ENCODE measurements at places on chromosomes 5 and 9.

DNA sequence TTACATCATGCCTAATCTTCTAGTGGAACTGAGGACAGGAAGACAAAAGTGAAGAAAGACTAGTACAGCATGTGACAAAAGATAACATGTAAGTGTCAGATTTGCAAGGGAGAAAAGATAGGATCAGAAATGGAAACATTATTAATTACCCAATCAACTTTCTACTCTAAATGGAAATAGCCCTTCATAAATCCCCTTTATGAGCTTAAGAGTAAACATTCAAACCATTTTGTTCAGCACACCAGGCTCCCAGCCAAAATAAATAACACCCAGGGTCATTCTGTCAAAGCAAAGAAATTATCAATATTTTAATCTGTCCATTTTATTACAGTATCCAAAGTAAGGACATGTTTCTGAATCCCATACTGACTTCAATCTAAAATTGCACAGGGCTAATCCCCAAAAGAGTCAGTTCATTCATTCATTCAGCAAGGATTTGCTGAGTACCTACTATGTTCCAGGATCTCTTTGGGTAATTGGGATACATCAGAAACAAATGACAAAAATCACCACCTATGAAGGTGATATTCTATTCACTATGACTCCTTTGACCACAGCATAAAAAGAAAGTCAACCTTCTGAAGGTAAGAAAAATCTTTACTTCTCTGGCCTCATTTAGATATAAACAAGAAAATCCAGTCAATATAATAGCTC, 5.3 kb downstream of the PRELID2 start:
- DNase-seq: no peak

GRCh38 chr9:98318834-98319478, 63.5 kb upstream of the TBC1D2 start:
- DNase-seq: no peak

GRCh38 chr5:145557345-145557744, 277.8 kb downstream of the PRELID2 start:
- no peak for DNase-seq

GRCh38 chr5:57937025-57937424, 454.4 kb upstream of the ACTBL2 start:
- DNase-seq: no peak

DNA sequence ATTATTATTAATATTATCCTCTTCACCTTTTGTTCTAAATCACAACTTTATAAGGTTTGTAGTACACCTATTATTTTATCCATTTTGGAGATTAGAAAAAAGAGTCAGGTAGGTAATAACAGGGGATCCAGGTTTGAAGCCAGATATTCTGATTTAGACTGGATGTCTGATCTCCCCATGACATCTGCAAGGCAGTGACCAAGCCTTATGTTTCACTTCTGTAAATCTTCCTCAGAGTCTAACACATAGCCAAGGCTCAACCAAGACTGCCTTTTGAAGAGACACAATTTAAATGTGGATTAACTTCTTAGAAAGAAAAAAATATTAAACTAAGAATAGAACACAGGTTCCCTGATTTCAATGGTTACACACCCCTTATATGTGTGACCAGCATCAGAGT, 44.2 kb downstream of the CETN3 start:
- no peak for DNase-seq

DNA sequence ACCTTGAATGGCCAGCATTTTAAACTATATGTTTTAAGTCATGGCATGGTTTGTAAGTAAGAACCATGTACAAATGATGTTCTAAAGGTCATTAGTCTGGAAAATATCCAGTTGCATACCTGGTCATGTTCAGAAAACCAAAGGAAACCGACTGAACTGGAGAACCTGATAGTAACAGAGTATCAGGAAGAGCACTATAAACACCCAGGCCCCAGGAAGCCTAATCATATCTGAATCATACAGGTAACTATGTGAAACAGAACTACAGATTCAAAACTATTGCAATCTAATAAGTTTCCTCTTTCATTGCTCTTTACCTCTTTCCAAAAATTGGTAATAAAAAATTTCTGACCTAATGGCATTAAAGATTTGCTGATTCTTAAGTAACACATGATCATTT, 500.3 kb downstream of the ARHGEF28 start:
- DNase-seq: no peak

DNA sequence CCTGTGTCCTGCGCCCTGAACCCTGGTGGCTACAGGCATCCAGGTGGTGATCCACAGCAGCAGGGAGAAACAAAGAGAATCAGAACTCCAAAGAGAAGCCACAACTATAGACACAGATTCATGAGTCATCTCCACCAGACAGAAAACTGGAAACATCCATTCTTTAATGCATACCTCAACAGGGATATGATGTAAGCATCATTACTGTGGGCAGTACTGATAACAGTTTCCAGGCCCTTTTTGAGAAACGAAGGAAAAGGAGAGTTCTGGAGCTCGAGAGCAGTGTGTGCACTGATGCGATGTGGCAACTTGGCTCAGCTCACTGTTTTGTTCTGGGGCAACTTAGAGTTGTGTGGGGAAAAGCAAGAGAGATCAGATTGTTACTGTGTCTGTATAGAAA, 215.6 kb upstream of the ADAMTS16 start:
- DNase-seq: no peak

- DNase-seq: no peak
Observed at GRCh38 chr9:137722481-137722880, 103.7 kb downstream of the EHMT1 start.

GRCh38 chr5:84298628-84299027, 86.1 kb downstream of the EDIL3 start:
- DNase-seq: no peak

GRCh38 chr9:116717150-116717549, 30.0 kb downstream of the TRIM32 start:
- no peak for DNase-seq

- no peak for DNase-seq
Observed at GRCh38 chr9:93001031-93001430, 53.7 kb downstream of the FGD3 start.
